ENCODE measurements at places on chromosomes 12 and 14.

- no peak for DNase-seq
Measured at GRCh38 chr12:53777936-53778644, 26.3 kb upstream of the CISTR start.

GRCh38 chr12:65962921-65963861 lies 138.9 kb downstream of the HMGA2 start:
- no peak for DNase-seq

DNA sequence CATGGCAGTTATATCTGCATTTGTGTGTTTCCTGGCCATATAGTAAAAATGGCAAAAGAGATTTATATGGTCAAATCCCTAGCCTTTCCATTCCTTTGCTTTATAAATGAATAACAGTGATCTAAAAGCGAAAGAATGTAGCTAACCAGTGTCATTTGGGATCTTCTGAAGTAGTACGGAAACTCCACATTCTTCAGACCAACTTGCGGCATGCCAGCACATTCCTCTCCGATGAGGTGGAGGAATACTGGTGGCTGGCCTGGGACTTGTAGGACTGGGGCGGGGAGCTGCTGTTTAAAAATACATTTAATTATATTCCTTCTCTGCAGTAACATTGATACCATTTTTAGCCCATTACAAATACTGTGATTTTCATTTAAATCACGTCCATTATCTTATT lies 85.3 kb downstream of the SAMD4A start:
- DNase-seq: peak; percentile 72

DNA sequence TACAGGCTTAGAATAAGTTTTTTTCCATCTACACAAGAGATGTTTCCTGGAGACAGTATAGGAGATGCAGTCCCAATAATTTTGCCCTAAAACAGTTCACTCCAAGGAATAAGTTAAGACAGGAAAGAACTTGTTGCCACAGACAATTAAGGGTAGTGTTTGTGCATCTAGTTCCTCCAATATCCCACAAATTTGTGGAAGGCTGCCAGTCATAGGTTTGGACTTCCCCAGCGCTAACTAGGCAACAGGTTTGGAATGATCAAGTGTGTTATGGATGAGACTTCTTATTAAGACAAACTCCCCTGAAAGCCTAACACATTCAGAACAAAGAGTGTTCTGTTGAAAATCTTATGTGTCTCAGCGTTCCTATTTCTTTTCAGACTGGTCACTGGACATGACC lies 611.0 kb downstream of the CCER1 start:
- no peak for DNase-seq

GRCh38 chr12:69254046-69254445 lies 14.7 kb downstream of the CPSF6 start:
- no peak for DNase-seq

GRCh38 chr12:109777544-109777943 lies 55.7 kb downstream of the TRPV4 start:
- DNase-seq: no peak

- DNase-seq: no peak
Measured at GRCh38 chr12:25264862-25265261, 14.1 kb upstream of the KRAS start.

DNA sequence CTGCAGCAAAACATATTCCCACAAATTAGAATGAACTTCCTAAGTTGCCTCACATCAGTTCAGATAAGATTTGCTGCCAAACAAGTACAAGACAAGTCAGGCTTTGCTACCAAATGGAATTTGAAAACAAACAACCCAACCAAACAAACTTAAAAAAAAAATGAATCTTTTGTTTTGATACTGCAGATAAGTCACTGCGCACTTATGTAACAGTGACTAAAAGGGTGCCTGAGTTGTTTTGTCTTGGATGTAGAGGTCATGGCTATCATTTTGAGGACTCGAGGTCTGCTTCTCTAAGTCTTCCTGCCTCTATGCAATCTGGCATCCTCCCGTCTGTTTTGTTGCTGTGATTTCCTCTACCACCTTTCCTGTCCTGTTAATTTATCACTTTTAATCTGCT lies 11.1 kb upstream of the EPS8 start:
- no peak for DNase-seq

DNA sequence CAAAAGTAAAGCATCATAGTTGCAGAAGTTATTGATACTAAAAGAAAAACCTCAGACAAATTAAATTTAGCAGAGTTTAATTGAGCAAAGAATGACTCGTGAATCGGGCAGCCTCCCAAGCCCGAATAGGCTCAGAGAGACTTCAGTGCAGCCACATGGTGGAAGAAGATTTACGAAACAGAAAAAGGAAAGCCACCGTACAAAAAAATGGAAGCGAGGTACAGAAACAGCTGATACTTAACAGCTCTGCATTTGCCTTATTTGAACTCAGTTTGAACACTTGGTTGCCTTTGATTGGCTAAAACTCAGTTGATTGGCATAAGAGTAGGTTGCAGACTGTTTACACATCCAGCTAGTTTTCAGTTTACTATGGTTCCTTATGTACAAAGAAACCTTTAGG lies 12.9 kb downstream of the TTC9 start:
- no peak for DNase-seq

- no peak for DNase-seq
Measured at GRCh38 chr14:99745307-99745951, 47.8 kb upstream of the EML1 start.

GRCh38 chr12:111261911-111262676 lies 106.8 kb downstream of the PHETA1 start:
- no peak for DNase-seq

GRCh38 chr14:30450631-30451545 lies 108.1 kb upstream of the G2E3 start:
- no peak for DNase-seq

DNA sequence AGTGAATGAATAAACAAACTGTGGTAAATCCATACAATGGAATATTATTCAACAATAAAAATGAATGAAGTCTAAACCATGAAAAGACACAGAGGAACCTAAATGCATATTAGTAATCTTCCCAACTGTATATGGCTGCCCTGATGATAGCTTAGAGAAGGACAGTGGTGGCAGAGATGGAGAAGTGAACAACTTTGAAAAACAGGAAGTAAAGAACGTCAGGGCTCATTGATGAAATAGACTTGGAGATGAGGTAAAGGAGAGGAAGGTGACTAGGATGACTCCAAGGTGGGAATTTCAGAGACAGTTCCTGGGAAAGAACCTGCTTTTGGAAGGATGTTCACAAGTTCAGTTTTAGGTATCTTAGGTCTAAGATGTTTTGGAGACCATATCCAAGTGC lies 36.3 kb upstream of the NT5DC3 start:
- no peak for DNase-seq

DNA sequence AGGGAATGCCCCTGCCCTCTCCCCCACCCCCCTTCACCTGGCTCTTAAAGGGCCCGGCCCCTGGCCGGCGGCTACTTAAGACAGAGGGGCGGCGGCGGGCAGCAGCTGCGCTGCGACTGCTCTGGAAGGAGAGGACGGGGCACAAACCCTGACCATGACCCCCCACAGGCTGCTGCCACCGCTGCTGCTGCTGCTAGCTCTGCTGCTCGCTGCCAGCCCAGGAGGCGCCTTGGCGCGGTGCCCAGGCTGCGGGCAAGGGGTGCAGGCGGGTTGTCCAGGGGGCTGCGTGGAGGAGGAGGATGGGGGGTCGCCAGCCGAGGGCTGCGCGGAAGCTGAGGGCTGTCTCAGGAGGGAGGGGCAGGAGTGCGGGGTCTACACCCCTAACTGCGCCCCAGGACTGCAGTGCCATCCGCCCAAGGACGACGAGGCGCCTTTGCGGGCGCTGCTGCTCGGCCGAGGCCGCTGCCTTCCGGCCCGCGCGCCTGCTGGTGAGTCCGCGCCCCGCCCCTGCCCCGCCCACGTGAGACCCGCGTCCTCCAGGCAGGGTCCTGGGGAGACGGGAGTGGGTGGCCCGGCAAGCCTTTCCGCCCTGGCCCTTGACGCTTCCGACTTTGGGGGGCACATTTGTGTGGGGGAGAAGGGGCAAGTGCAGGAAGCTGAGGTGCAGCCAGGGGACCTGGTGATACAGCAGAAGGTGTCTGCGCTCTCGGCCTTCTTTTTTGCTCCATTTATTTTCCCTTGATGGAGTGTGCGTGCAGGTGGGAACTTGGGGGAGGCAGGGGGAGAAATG lies at the start of gene IGFBP6:
Gene IGFBP6, plus strand, starts transcription at position 104 of the 790 bp plus-strand sequence. Its CDS starts 51 bp downstream, at position 155.
- no peak for DNase-seq

DNA sequence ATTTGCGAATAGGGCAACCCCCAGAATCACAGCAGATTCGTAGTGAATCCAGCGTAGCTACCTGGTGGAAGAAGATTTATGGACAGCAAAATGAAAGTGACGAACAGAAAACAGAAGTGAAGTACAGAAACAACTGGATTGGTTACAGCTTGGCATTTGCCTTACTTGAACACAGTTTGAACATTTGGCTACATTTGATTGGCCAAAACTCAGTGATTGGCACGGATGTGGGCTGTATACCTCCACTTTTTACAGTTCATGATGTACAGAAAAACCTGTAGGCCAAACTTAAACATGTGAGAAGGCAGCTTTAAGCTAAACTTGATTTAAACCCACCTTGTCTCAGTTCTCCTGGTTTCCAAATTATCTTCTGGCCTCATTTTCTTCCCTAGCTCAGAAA lies 49.9 kb upstream of the AMN1 start:
- no peak for DNase-seq

DNA sequence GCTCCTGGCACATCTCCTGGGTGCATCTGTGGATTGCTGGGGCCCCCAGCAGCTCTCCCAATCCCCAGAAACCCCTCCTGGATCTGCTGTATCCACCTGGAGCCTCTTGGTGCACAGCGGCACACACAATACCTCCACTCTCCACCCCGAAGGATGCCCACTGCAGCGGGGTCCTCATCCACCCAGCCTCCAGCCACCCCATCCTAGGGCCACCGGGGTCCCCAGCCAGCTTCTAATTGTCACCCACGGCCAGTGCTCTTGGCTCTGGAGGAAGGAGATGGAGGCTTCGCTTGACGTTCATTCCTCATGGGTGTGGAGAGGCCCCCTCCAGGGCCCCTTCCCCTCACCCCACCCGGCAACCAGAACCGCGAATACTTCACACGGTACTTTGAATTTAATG lies 31.6 kb upstream of the TMEM179 start:
- DNase-seq: no peak

GRCh38 chr12:12977231-12977630 lies 22.8 kb downstream of the HEBP1 start:
- no peak for DNase-seq

DNA sequence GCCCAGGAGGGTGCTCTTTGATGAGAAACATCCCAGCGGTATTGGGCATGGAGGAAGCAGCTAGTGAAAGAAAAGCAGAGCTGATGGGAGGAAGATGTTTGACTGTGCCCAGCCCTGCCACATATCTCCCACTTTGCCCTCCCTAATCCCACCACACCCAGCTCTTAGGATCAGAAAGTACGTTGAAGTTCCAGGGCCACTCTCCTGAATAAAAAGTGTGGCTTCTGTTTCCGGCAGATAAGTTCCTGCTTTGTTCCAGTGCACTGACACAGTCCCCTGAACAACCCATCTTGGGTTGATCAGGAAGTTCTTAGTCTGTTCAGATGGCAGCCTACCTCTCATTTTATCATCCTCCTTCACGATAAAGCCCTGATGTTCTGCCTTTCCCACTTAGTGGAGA lies 16.5 kb downstream of the TPCN1 start:
- DNase-seq: no peak

DNA sequence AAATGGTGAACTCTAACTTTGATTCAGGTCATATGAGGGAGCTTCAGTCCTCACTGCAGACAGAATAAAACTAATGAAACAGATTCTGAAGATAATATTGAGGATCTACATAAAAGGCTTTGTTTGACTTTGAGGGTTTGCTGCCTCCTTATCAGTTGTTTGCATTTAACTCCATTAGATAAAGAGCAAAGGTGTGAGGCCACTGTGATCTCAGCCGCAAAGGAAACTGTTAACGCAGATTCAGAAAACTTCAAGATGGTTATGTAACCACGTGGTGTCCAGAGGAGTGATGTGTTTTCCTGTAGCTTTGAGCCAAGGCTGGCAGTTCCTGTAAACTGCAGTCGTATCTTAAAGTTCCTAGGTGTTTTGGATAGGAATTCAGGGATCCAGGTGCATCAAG lies 67.8 kb downstream of the METTL25 start:
- DNase-seq: no peak

GRCh38 chr12:76874027-76874426 lies 4.8 kb downstream of the CSRP2 start:
- DNase-seq: no peak

- peak; percentile 19 for DNase-seq
Measured at GRCh38 chr12:125533434-125534029, 468.3 kb downstream of the AACS start.

DNA sequence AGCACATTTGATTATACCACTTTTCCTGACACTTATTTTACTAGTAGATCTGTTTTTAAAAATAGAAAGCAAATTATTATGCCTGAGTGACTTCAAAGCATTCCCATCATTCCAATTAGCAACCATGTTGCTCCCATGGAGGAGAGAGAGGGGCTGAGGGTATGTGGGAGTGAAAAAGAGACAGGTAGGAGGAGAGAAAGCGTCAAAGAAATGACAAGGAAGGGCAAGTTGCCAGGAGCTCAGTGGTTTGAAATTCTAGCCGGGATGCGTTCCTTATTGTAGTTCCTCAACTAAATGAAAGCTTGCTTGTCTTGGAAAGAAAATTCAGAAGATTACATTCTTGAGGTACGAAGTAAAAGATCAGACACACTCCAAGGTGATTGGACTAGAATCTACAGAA lies 92.4 kb upstream of the PKP2 start:
- DNase-seq: peak; percentile 17

DNA sequence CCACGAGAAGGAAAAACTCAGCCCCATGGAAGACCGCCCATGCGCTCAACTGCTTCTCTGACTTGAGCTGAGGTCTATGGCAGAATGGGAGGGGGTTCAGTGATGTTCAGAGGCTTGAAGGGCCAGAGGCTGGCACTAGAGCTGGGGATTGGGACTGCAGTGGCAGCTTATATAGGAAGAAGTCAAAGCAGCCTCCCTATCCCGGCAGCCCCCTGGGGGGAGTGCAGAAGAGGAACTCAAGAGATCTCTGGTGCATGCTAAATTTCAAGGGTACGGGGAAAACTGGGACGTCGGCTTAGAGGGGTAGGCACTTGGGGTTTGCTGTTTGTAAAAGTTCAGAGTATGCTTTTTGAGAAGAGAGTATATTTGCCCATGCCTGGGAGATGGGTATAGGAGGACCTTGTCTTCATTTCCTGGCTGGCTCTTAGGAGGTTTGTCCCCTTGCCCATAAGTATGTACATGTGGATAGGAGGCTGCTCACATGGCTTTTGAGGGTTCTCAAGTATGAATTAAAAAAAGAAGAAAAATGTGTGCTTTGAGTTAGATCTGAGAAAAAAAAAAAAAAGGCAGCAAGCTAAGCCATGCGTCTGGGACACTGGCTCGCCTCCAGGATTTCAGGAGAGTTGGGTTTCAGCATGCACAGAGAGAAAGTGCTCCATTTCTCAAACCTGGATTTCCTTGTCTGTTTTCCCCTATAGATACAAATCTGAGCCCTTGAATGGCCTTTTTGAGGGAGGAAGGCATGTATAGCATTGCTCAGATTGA lies 3.2 kb upstream of the MEG3 start:
- DNase-seq: no peak

GRCh38 chr12:123602651-123603195 lies 824 bp downstream of the DDX55 start:
- no peak for DNase-seq

- DNase-seq: no peak
Measured at GRCh38 chr12:79927772-79928474, 7.0 kb downstream of the PPP1R12A start.

- DNase-seq: no peak
Measured at GRCh38 chr12:27733052-27733656, 22.5 kb downstream of the MRPS35 start.
